NCI-H82 (cell line): ENCODE measurements at places on chromosomes 4 and X.

DNA sequence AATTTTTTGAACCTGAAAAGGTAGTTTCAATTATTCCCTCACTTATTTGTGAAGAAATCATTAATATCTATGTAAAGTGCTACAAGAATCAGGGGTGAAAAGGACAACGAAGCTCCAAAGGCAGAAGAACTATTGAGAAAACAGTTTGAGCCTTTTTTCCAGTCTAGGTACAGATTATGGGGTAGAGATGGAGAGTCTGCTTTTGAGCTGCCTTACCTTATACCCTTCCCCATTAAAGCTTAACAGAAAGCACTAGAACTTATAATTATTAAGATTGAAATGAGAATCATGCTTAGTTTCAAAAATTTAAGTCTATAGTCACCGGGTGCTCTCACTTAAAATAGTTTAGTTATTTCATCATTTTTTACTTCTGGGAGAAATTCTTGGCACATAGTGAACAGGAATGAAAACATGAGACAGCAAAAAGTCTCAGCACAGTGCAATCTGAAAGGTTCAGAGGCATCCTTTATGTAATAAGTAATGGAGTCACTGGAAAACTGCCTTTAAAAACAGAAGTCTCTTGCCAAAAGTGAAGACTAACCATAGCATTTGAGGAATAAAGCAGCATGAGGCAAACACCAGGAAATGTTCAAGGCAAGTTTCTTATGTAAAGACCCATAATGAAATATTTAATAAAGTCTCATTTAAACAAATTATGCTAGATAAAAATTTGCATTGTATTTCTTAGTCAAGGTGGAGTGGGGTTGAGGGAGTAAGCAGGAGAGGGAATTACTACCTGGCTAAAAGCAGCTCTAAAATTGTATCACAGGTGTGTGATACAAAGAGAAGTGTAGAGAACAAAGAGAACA lies 5.1 kb upstream of the DCLK2 start:
- DNase-seq: no peak

- DNase-seq: no peak
Observed at GRCh38 chr4:117900832-117901231, 133.5 kb upstream of the NDST3 start.

DNA sequence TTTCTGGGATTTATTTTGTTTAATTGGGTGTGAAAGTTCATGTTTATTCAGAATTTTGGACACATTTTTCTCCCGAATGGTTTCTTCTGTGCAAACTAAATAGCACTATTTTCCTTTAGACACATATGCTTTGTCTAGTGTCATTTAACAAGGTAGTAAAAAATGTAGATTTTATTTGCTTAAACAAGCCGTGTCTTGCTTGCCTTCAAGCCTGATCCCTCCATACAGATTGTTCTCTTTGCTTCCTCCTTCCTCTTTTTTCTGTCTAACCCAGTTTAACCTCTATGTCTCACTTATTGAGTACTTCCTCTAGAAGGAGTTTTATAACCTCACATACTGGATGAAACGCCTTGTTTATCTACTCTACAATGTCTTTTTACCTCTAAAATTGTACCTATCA lies 211.8 kb downstream of the NPFFR2 start:
- no peak for DNase-seq

GRCh38 chr4:15188605-15189539 lies 186.6 kb downstream of the CPEB2 start:
- peak; percentile 14 for DNase-seq

DNA sequence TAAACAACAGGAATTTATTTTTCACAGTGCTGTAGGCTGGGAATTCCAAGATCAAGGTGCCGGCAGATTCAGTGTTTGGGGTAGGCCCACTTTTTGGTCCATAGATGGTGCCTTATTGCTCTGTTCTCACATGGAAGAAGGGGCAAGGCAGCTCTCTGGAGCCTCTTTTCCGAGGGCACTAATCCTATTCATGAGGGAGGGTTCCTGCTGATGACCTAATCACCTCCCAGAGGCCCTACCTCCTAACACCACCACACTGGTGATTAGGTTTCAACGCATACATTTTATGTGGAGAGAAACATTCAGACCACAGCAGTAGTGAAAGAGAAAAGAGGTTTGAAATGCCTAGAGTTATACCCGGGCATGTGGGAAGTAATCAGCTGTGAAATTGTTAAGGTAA lies 1.4 kb upstream of the POLA1 start:
- DNase-seq: peak; percentile 80

GRCh38 chr4:88335092-88335665 lies 43.5 kb upstream of the HERC6 start:
- no peak for DNase-seq

DNA sequence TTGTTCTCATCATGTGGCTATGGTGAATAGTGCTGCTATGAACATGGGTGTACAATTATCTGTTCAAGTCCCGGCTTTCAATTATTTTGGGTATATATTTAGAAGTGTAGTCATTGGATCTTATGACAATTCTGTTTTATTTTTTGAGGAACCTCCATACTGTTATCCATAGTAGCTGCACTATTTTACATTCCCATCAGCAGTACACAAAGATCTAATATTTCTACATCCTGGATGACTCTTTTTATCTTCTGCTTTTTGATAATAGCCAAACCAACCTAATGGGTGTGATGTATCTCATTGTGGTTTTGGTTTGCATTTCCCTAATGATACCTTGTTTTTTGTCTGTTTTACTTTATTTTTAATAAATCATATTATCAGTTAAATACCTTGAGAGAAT lies 12.9 kb upstream of the IL13RA1 start:
- no peak for DNase-seq

DNA sequence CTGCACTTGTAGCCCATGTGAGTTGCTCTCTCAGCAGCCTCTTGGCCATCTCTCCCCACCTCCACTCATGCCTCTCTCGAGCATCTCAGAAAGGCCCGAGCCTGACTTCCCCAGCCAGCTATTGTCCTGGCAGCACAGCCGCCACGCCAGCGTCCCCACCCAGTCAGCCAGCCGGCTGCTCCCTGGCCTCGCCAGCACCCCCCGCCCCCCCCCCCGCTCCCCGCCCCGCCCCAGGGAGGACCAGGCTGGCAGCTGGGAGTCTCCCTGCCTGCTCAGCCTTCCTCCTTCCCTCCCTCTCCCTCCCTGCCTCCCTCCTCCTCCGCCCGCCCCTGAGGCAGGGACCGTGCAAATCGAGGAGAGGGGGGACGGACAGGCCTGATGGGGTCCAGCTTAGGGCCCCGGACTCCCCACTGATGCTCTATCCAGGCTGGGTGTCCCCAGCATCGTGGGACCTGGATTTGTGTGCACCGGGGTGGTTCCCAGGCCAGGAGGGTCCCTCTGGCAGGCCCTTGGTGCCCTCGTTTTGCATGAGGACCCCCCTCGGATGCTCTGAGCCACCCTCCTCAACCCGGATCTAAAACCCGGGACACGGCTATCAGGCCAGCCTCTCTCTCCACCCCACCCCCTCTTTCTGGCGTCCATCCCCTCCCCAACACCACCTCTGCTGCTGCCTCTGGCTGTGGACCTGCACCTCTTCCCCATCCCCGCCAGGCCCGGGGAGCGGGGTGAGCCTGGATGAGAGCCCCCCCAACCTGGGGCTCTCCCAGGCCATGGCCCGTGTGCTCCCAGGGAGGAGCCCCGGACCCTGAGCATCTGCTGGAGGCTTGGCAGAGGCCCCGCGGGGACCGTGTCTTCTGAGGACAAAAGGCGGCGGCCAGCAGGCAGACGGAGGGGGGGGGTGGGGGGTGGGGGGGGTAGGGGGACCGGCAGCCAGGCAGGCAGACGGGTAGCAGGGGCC lies at the start of gene GPR173:
GPR173 (plus strand) TSS at position 621 of the 958 bp plus-strand sequence. CDS start 27,833 bp downstream, outside the sequence.
- peak; percentile 86 for DNase-seq

DNA sequence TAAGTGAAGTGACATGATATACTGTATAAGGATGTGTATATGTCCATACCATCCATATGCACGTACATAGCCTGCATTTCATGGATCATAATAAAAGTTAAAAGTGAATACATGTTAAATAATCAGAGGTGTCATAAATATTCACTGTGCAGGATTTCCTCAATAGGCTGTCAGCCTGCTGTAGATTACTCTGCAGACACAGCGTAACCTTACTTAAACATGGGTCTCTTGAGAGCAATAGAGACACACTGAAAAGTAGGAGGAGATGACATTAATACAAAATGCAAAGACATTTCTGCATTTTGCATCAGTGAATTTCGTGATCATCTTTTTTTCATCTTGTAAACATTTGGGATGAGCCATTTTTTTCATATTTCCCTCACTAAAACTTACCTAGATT lies 955.2 kb upstream of the DIAPH2 start:
- DNase-seq: no peak

- no peak for DNase-seq
Observed at GRCh38 chr4:101774807-101775206, 15.7 kb upstream of the BANK1 start.

GRCh38 chr4:40731792-40732245 lies 17.9 kb upstream of the NSUN7 start:
- DNase-seq: peak; percentile 94

GRCh38 chr4:65559270-65559669 lies 111.0 kb downstream of the EPHA5 start:
- no peak for DNase-seq

GRCh38 chrX:136652822-136653723 lies 5.1 kb downstream of the CD40LG start:
- DNase-seq: peak; percentile 56

GRCh38 chrX:20128670-20129069 lies 12.0 kb upstream of the MAP7D2 start:
- DNase-seq: no peak

GRCh38 chrX:99909946-99910345 lies 500.1 kb downstream of the PCDH19 start:
- no peak for DNase-seq

- DNase-seq: no peak
Observed at GRCh38 chr4:10599574-10599973, 85.0 kb downstream of the CLNK start.
